HFFc6 (cell line): ENCODE measurements at places on chromosomes 5 and 9.

- DNase-seq: no peak
- H3K4me3 ChIP-seq: no peak overlapping the region
- H3K27ac ChIP-seq: no peak overlapping the region
- H3K4me1 ChIP-seq: no peaks in the 10 kb centered on the region
- peaks cover 10% of the 10 kb centered on the region for H3K36me3 ChIP-seq
Observed at GRCh38 chr9:132591751-132592314, 9.4 kb downstream of the BARHL1 start.

DNA sequence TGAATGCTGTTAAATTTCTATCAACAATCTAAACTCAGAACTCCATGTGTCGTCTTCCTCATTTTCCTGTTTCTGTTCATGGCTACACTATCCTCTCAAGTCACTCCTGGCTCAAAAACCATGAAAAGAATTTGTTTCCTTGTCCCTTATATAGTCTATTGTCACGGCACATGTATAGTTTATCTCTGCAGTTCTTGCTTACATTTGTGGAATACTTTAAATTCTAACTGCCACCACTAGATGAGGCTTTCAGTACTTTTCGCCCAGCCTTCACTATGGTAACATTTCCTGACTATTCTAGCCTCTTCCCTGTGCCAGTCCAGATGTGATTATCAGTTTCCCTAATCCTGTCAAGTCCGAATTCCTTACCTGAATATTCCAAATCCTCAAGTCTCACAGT is 34.6 kb downstream of the PKD2L2 start:
- peak overlapping the region; percentile 2; the same call in 1 of the 2 replicates for H3K27ac ChIP-seq
- no peak for DNase-seq
- H3K4me1 ChIP-seq: peaks cover 19% of the 10 kb centered on the region
- H3K27me3 ChIP-seq: no peaks in the 10 kb centered on the region

GRCh38 chr9:2418619-2419018 is 203.0 kb upstream of the VLDLR start:
- no peak overlapping the region for H3K4me3 ChIP-seq
- no peak for DNase-seq
- no peaks in the 10 kb centered on the region for H3K36me3 ChIP-seq

- peaks cover 63% of the 10 kb centered on the region for H3K4me1 ChIP-seq
- no peaks in the 10 kb centered on the region for H3K36me3 ChIP-seq
- no peaks in the 10 kb centered on the region; the same call in 1 of the 2 replicates for H3K27me3 ChIP-seq
- DNase-seq: no peak
Observed at GRCh38 chr5:173451651-173452050, 123.4 kb upstream of the STC2 start.

DNA sequence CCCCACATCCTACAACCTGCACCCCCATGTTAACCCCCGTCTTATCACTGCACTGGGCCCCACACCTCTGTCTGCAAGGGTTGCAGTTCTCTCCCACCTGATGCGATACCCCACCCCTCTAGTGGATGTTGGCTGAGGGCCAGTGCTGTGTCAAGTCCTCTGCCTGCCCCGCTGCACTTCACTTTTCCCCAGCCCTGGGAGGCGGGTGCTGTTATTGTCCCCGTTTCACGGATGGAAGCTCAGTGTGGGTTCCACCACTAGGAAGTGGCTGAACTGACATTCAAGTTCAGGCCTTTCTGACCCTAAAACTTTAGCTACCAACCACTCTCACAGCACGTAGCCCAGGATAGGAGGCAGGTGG is 3.5 kb downstream of the SNCB start:
- H3K4me3 ChIP-seq: no peak overlapping the region
- H3K27me3 ChIP-seq: peaks cover 56% of the 10 kb centered on the region
- peaks cover 12% of the 10 kb centered on the region for H3K4me1 ChIP-seq
- no peak overlapping the region for H3K27ac ChIP-seq
- no peak for DNase-seq

DNA sequence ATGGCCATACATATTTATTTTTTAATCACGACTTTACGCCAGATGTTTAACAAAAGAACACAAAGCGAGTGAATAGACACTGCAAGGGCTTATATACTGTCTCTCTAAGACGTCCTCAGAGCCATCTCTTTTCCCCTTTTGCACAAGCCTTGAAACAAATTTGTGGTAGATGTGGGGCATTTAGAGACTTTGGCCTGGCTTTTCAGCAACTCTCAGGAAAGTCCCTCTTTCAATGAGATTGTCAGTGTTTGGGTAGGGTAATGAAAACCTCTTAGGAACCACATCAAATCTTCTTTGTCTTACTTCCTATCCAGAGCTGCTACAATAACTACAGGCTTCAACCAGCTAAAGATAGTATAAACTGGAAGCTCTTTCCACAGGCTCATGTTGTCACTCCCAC is 380.0 kb downstream of the ANXA1 start:
- no peaks in the 10 kb centered on the region for H3K4me1 ChIP-seq
- H3K36me3 ChIP-seq: no peaks in the 10 kb centered on the region
- no peak for DNase-seq
- no peaks in the 10 kb centered on the region for H3K27me3 ChIP-seq
- H3K27ac ChIP-seq: no peak overlapping the region

DNA sequence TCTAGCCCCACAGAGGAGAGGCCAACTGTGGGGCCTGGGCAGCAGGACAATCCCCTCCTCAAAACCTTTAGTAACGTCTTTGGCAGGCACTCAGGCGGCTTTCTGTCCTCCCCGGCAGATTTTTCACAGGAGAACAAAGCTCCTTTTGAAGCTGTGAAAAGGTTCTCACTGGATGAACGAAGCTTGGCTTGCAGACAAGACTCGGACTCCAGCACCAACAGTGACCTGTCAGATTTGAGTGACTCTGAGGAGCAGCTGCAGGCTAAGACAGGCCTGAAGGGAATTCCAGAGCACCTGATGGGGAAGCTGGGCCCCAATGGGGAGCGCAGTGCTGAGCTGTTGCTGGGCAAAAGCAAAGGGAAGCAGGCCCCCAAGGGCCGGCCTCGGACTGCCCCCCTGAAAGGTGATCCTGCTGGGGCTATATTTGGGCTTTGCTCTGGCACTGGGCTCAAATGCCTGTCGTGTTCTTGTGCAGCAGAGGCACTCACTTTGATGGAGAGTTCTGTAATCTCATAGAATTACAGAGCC is 39.4 kb downstream of the KDM3B start:
- peaks cover 24% of the 10 kb centered on the region; the same call in 1 of the 2 replicates for H3K36me3 ChIP-seq
- H3K4me1 ChIP-seq: no peaks in the 10 kb centered on the region
- H3K27ac ChIP-seq: no peak overlapping the region
